ENCODE measurements at places on chromosomes 7 and 10. TPM values are rescaled to one million over a fixed set of nuclear protein-coding genes. Genes with fewer than 3 reads are reported as not detected.

- DNase-seq, result no peak
These were observed 969.9 kb downstream of the KCNMA1 start for GRCh38 chr10:76667408-76668370.

DNA sequence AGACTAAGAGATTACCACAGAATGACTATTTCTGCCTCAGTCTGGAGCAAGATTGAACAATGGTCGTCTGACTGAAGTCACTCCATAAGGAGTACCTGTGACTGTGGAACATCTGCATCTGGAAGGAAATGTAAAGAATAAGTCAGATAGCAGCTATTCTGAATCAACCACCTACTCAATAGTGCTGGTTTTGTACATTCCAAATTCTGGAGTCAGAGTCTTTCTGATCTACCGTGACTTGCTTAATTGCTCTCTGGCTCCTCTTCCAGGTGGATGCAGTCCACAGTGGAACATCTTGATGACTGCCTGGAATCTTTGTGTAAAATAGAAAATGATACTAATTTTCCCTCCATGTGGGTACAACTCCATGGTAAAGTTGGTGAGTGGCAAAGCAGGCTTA is 156.3 kb upstream of the SEMA3C start:
- DNase-seq, result no peak

DNA sequence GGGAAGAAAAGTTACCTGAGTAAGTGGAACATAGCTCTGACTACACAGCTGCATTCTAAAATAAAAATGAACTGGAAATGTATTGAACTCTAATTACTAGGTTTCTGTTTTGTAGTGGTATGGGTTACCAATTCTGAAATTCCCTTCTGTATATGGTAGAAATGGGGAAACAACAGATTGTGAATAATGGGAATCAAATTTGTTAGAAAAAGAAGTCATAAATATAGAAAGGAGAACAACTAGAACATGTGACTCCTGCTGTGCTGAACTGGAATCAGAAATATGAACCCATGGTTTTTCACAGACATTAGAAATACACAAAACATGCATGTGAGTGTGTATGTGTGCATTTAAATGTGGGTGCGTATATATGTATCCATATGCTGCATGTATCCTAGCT is 27.0 kb downstream of the MCMBP start:
- DNase-seq, result no peak

DNA sequence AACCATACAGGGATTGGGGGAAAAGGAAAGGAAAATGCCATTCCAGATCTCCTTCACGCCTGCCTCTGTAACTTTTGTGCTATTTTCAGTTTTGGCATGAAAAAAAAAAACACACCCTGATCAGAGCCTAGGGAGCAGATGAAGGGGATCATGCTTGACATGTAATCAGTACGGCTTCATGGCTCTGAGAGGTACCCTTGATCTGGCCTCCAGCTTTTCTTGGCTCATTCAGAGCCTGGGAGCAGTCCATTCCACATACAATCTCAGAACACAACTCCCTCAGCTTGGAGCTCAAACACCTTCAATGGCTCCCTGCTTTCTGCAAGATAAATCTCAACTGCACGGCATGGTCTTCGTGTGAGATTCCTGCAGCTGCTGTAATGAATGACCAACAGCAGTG is 422.8 kb upstream of the ZMIZ1 start:
- no peak for DNase-seq

DNA sequence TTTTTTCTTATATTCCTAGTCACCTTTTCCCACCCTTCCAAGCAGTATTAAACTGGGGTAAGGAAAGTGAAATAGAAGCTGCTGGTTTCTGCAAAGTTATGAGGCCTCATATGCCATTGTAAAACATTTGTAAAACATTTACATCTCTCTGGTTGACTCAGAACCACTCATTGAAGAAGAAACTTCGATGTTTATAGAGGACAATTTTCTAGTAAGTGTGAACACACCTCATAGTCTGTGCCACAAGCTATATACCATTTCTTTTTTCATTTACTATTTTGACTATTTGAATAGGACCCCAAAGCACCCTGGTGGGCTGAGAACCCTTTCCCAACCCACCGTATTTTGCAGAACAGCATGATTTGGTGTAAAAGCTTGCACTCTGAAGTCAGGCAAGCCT is 12.9 kb upstream of the ITGB1 start:
- DNase-seq, result no peak

- no peak for DNase-seq
These were observed 2.2 kb upstream of the LRRC27 start for GRCh38 chr10:132329565-132330485.

- no peak for DNase-seq
These were observed 5.8 kb upstream of the C1QL3 start for GRCh38 chr10:16527452-16527851.

The MYOZ1 gene
- total RNA-seq, result 0.58 TPM

GRCh38 chr7:79060498-79060897 is 393.0 kb downstream of the MAGI2 start:
- DNase-seq, result no peak

The LMOD2 gene
- total RNA-seq, result not detected

Data from mesenteric fat pad (tissue), 1 donor.